Fibroblast of skin of scalp (primary cell): ENCODE measurements at places on chromosomes 7 and 10.

DNA sequence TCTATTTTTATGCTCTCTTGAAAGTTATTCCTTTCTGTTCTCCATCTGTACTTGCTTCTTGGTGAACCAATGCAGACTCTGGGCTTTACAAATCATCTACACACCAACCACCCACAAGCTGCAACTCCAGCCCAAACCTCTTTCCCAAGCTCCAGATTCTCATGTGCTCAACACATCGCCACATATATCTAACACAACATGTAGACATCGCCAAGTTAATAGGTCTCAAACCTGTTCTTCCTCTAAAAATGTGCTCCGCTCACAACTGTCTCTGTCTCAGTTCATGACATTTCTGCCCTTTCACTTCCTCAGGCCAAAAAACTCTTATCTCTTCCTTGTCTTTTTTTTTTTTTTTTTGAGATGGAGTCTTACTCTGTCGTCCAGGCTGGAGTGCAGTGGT, 95.7 kb upstream of the EEPD1 start:
- no peak for DNase-seq

GRCh38 chr10:22644222-22644621, 70.2 kb downstream of the PIP4K2A start:
- DNase-seq: no peak

DNA sequence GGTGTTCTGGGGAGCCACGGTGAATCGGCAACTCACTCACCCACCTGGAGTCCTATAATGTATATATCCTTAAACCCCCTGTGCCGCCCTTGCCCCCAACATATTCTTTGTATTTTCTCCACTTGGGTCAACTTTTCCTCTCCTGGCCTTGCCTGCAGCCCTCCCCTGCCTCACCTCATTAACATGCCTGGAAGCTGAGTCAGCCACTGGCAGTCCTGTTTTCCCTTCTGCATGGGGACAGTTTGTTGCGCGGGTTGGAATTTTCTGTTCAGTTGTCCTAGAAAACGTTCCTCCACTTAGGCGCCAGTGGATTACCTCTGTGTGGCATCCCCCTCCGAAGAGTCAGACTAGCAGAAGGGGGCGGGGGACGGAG, 97.4 kb downstream of the C10orf105 start:
- DNase-seq: peak; percentile 59

- peak; percentile 42 for DNase-seq
These were observed 2.5 kb downstream of the FZD1 start for GRCh38 chr7:91266689-91267090.

- no peak for DNase-seq
These were observed 219.0 kb upstream of the CSTF2T start for GRCh38 chr10:51918440-51918839.

DNA sequence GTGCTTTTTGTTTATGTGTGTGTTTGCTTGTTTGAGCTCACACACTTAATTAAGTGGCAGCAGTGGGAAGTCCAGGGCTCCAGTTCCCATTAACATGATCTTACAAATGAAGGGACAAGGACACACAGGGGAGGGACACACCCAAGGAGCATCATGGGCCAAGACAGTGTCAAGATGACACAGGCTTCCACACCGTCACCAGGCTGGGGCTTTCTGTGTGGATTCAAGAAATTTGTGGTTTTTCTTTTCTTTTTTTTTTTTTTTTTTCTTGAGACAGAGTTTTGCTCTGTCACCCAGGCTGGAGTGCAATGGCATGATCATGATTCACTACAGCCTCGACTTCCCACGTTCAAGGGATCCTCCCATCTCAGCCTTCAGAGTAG, 173.6 kb downstream of the KIAA1217 start:
- no peak for DNase-seq

- DNase-seq: no peak
These were observed 172.4 kb upstream of the ZMIZ1 start for GRCh38 chr10:78896159-78896928.

- no peak for DNase-seq
These were observed 98.5 kb upstream of the GNAI1 start for GRCh38 chr7:80036107-80036506.

DNA sequence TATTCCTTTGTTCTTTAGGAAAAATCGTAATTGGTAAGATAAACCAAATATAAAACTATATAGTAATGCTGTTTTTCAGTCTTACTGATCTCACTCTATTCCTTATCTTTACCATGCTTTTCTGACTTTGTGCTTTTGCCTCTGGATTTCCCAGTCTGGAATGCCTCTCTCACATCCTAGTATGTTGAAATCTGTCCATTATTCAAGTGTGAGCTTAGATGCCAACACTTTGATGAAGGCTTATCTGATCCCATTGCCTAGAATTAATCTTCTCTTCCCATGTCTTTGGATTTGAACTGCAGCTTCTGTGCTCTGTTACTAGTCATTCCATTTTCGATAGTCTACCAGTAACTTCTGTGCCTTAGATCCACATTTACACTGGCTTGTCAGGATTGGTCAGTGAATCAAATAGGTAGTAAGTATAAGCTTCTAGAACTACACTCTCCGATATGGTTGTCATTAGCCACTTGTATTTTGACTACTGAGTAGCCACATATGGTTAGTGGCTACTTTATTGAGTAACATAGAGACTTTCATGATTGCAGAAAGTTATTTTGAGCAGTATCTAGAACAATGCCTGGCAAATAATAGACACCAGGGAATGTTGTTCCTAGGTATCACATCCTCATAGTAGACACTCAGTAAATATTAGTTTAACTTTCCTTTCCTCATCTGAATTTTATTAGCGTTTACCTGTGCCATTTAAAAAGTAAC, 92.9 kb downstream of the BMPR1A start:
- DNase-seq: no peak

GRCh38 chr7:10412422-10413019, 561.2 kb upstream of the PHF14 start:
- DNase-seq: peak; percentile 31

GRCh38 chr10:78783753-78784152, 285.0 kb upstream of the ZMIZ1 start:
- no peak for DNase-seq

- DNase-seq: no peak
These were observed 156.2 kb downstream of the EVX1 start for GRCh38 chr7:27398851-27399250.

DNA sequence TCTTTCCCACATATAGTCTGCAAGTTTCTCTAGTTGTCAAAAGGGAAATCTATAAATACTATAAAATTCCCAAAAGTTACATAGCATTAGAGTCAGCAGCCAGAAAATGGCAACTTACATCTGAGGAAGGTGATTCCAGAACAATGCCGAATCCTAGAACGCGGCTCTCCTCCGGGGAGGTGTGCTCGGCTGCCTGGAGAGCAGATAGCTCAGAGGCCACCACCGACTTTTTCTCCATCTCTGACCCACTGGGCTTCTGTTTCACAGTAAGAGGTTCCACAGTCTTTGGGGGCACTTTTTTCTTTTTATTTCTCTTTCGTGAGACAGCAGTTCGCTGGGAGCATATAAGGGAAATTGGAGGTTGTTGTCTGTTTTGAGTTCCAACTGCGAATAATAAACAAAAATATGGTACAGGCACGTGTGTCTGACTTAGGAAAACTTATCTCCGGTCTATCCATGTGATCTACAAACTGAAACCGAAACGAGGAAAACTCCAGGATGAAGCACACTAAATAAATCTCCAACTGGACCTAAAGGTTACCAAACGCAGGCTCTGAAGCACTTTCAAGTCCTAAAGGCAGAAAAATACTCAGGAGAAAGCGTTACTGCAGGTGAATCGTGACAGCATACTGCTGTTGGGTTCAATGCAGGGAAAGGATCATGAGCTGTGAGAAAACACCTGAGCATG, 36.2 kb downstream of the BEND7 start:
- no peak for DNase-seq

DNA sequence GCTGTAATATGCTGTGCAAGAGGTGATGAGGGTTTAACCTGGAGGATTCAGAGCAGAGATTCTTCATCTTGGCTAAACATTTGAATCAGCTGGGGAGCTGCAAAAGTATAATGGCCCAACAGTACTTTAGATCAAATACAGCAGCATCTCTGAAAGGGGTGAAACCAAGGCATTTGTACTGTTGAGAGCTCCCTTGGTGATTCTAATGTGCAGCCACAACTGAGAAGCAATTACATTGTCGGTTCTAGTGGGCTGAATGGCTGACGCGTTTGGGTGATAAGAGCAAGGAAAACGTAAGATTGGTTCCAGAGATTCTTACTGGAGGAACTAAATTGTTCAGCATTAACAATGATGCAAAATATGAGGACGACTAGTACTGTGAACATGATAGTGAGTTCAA, 269.7 kb downstream of the AGMO start:
- DNase-seq: no peak

DNA sequence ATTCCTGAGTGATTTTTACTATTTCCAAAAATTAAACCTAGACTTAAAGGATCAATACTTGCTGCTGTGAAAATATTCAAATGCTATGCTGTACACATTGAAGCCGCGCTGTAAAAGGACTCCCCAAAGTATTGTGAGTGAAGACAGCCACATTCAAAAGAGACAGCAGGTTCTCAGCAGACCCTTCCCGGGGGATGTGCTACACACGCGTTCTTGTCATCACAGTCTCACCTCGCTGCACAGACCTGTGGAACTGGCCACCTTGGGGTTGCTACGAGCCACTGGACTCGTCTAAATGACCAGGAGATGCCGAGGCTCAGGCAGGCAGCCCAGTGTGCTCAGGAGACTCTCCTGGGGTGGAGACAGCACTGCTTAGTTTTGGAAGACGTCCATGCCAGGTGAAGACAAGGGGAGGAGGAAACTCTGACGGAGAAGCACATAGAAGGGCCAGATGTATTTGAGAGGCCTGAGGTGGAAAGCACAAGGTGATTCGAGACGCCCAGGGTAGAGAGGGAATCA, 367.7 kb upstream of the SHH start:
- DNase-seq: no peak

- peak; percentile 32 for DNase-seq
These were observed 159.4 kb downstream of the OAT start for GRCh38 chr10:124259139-124259825.

- DNase-seq: no peak
These were observed 78.0 kb upstream of the AGBL3 start for GRCh38 chr7:134908289-134908688.

- DNase-seq: no peak
These were observed 3.4 kb downstream of the FEZF1 start for GRCh38 chr7:122300956-122301833.

DNA sequence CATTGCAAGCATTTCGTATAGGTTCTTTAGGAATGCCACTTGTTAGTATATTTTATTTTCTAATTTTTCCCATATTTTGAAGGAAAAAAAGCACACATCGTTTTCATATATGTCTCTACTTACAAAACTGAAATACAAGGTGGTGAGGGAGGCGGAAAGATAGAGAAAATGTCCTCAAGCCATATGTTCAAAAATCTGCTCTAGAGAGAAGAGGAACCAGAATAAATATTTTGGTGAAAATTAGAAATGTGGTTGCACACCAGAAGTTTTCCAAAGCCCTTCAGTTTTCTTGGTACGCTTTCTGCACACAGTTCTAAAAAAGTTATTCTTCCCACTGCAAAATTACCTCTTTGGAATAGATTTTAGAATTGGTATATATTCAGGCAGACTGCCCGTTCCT, 107.4 kb upstream of the RHOBTB1 start:
- DNase-seq: no peak

DNA sequence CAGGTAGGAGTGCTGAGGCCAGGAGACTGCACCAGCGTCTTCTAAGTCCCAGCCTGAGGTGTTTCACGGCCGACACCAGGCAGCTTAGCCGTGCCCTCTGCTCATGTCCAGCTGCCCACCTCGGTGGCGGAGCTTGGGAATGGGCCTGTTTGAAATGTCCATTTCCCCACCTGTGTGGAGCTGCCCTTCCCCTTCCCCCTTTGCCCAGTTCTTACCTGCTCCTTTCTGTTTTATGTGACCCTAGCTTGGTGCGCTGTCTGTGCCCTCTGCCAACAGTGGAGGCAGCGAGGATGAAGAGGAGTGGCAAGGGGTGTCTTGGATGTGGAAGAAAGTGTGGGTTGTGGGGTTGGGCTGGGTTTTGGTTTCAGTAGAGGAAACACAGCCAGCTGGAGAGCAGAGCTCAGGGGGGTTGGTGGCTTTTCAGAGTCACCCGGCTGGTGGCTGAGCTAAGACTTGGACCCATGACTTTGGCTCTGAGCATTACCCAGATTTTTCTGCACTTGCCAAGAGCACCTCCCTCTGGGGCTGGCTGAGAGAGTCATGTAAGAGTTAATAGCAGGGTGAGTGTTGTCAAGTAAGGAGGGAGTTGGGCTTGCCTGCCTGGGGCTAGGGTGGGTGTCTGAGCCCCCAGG, 37.4 kb downstream of the GBX1 start:
- no peak for DNase-seq

DNA sequence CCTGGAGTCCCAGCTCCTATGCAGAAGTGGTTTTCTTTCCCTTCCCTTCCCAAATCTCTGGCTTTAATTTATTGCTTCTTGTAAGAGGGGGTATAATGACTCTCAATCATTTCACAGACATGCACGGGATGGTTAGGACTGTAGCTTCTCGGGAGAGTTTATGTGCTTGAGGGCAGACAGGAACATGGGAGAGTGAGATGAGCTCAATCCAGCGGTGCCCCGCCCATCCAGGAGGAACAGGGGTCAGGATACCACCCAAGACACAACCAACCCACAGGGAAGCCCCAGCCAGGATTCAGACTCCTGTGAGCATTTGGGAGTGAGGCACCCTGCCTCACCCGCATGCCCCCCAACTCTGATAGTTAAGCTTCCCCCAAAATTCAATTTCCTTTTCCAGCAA, 33.7 kb upstream of the GATAD1 start:
- DNase-seq: no peak

DNA sequence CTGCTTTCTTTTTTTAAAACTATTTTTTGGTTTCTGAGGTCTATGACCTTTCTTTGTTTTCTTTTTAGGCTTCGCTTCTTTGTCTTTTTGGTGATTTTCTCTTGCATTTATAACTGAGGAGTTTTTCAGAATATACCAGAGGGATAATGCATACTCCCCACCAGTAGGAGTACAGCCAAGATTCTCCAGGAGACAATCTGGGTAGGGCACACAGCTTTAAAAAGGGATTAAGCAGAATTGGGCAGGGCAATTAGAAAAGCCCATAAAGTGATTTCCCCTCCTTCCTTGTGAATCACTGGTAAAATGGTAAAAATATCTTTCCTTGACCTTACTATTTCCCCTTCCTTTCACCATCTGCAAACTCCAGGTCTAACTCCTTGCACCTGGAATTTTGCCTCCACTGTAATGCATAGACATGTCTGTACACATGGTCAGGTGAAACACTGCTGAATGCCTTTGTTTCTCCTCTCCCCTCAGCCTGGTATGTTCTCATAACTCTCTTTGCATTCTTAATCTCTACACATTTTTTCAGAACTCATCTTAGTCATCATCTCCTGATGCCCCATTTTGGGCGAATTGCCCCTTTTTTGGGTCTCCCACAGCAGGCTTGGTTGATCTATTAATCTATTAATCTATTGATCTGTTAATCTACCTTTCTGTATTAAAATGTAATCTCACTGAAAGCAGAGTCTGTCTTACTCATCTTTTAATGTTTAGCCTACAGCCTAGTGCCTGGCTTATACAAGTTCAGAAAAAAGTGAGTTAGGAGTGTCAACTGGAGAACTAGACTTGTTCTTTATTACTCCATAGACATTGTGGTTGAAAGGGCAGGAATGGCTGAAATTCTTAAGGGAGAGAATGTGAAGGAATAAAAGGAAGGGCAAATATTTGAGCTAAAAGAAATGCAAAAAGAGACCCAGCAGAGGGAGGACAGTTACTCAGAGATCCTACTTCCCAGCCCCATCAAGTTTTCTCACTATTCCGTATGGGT, 64.6 kb downstream of the MDFIC start:
- DNase-seq: peak; percentile 43

- no peak for DNase-seq
These were observed 18.1 kb upstream of the CNNM2 start for GRCh38 chr10:102900006-102900405.
